ENCODE measurements at places on chromosomes 6 and 20.

DNA sequence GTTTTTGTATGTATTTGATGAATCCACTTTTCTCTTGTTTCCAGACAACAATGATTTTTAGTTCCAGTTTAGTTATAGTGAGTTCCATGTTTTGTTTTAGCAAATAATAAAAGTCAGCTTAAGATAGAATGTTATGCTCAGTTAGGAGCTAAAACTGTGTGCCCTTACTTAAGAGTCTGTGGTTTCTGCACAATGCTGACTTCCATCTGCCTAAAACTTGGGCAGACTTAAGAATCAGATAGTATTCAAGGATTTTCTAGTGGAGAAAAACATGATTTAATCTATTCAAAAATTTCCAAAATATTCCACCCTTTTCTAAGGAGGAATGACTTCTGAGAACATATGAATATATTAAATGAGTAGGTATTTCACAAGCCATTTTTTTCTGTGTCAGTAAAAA lies 32.8 kb downstream of the LAMA4 start:
- DNase-seq, result no peak

GRCh38 chr20:13745784-13746183 lies 38.9 kb downstream of the ESF1 start:
- no peak for DNase-seq

GRCh38 chr6:13654496-13654895 lies 39.4 kb downstream of the NOL7 start:
- no peak for DNase-seq

DNA sequence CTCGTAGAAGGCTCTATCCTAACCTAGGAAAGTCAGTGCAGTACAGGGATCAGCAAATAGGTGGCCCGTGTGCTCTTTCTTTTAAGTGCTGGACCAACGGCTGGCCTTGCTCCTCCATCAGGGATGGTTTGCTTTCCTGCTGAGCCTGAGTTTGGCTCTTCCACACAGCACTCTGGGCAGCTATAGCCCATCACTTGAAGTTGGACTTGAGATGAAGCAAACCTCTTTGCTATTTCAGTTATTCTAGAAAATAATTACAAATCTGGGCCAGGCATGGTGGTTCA lies 66.9 kb upstream of the KCNK16 start:
- no peak for DNase-seq

GRCh38 chr6:39961178-39961577 lies 26.9 kb upstream of the MOCS1 start:
- DNase-seq, result no peak

GRCh38 chr20:46642265-46642968 lies 8.8 kb downstream of the SLC13A3 start:
- no peak for DNase-seq

Data from stimulated activated CD8-positive, alpha-beta memory T cell treated with anti-CD3 and anti-CD28 coated beads, Interleukin-4, amount 100 ng/mL, for 1 hour (primary cell).